Activated CD8-positive, alpha-beta T cell treated with anti-CD3 and anti-CD28 coated beads for 36 hours (primary cell): ENCODE measurements at places on chromosomes 1 and 21.

GRCh38 chr1:161199506-161200139 lies 769 bp upstream of the ADAMTS4 start:
- no peak for DNase-seq
- no peaks in the 10 kb centered on the region for H3K27me3 ChIP-seq
- H3K4me1 ChIP-seq, result peaks cover 51% of the 10 kb centered on the region
- peak overlapping the region; percentile 89 for H3K4me3 ChIP-seq
- peak overlapping the region; percentile 96 for H3K27ac ChIP-seq

GRCh38 chr1:97190326-97190725 lies 468.7 kb downstream of the PTBP2 start:
- no peak overlapping the region for H3K27ac ChIP-seq
- H3K4me1 ChIP-seq, result no peaks in the 10 kb centered on the region
- H3K36me3 ChIP-seq, result peaks cover 21% of the 10 kb centered on the region
- H3K4me3 ChIP-seq, result no peak overlapping the region

- H3K27me3 ChIP-seq, result no peaks in the 10 kb centered on the region
- no peak overlapping the region for H3K4me3 ChIP-seq
- H3K27ac ChIP-seq, result no peak overlapping the region
These were observed 48.9 kb upstream of the KIF26B start for GRCh38 chr1:245105815-245106410.

DNA sequence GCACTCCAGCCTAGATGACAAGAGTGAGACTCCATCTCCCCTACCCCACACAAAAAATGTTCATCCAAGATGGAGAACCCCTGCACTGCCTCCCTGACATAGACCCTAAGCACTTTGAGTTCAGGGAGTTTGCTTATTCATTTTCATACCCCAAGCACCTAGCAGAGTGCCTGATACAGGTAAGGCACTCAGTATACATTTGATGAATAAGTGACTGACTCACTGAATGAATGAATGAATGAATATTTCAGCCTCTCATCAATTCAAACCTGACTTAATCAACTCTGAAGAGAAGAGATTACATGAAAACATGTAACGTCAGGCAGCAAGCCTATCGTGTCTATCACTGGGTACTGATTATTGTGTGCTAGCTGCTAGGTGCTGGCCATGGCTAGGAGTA lies 121.3 kb upstream of the GADD45A start:
- H3K27me3 ChIP-seq, result peaks cover under 1% of the 10 kb centered on the region
- no peak overlapping the region for H3K4me3 ChIP-seq
- no peak for DNase-seq
- H3K36me3 ChIP-seq, result no peaks in the 10 kb centered on the region
- H3K27ac ChIP-seq, result no peak overlapping the region
